ENCODE measurements at places on chromosomes 4 and X. TPM values are rescaled to one million over a fixed set of nuclear protein-coding genes. Genes with fewer than 3 reads are reported as not detected.

DNA sequence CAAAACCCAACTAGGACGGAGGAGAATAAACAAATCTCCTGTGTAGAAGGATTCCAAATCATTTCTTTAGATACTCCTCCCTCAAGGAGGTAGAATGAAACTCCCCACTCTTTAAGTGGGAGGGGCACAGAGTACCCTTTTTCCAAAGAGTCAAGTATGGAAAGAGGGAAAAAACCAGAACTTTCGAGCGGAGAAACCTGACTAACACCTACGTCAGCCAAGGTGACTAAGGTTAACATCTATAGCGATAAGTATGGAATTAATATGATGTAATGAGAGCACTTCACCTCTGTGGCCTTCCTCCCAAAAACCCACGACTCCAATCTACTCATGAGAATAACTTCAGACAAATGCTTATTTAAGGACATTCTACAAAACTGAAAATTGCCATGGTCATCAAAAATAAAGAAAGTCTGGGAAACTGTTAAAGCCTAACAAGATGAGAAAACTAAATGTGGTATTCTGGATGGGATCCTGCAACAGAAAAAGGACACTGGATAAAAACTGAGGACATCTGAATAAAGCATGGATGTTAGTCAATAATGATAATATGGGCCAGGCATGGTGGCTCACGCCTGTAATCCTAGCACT is 157.0 kb upstream of the MAP3K15 start:
- no peak for DNase-seq

GRCh38 chr4:149584722-149585121 is 230.9 kb downstream of the IQCM start:
- no peak for DNase-seq

- no peak for DNase-seq
Measured at GRCh38 chr4:2064276-2064991, 5.3 kb downstream of the NAT8L start.

DNA sequence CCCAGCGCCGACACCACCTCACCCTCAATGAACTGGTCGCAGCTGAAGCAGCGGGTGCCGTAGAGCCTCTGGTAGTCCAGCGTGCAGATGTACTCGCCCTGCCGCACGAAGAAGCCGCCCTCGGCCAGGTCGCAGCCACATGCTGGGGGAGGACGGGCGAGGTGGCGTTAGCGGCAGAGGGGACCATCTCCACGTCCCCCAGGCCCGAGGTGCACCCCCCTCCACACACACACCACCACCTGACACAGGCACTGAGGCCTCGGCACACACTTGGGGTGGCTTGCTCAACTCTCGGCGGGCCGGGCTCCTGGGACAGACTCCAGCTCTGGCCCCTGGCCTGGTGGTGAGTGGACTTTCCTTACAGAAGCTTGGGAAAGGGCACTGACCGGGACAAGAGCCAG is 61.5 kb downstream of the ABLIM2 start:
- no peak for DNase-seq

The DCAF12L2 gene
- polyA plus RNA-seq, result not detected

All from naive thymus-derived CD8-positive, alpha-beta T cell (primary cell).